ENCODE measurements at places on chromosomes 1 and 21.

DNA sequence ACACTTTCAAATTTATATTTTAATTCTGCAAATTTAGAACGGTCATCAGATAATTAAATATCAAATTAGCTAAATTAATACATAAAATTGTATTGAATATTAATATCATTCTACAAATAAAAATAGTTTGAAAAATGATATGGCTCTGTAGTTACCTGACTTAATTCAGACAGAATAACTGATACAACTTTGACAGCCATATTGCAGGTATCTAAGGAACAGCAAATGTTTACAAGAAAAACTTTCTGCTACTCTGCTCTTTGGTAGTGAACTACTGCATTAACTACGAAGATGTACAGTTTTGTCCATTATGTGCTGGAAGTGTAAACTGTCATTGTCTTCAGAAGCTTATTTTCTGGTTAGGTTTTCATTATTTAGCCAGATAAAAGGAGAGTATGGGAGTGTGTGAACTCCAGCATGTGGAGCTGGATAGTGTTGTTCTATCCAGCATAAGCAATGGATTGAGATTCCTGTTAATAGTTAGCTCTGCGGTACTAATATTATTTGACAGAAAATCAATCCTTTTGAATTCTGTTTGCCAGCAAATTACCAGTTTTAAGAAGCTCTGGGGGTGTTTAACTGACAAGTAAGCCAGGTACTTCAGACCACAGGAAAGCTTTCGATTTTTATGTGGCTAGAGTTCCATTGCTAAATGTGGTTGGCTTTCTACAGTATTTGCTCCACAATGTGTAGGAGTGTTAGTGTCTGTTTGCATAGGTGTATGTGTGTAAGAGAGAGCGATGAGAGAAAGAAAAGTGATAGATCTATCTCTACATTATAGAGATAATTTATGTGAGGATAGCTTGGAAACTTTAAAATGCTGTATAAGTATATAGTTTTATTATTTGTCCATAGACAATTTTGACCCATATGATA is 247.9 kb downstream of the GRIK1 start:
- H3K4me3 ChIP-seq = no peak overlapping the region
- DNase-seq = no peak
- no peak overlapping the region for H3K27ac ChIP-seq

GRCh38 chr1:156600733-156601121 is 552 bp downstream of the GPATCH4 start:
- peak overlapping the region; percentile 82 for H3K4me3 ChIP-seq
- DNase-seq = no peak
- peaks cover 19% of the 10 kb centered on the region for H3K36me3 ChIP-seq
- no peaks in the 10 kb centered on the region for H3K27me3 ChIP-seq

DNA sequence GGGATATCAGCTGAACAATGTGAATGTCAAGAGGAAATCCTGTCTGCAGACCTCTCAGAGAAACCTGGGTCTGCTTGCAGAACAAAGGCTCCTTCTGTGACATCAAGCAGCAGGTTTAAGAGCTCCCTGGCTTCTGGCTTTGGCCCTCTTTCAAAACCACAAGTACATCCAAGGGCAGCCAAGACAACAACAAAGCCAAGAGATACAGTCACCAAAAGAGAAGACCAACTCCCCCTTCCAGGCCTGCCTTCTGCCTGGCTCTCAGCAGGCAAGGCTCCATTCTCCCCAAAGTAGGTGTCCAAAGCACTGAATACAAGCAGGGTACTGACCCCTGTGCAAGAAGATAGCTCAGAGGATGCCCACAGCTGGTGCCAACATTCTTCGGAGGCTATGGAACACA is 11.5 kb downstream of the BCAR3 start:
- no peaks in the 10 kb centered on the region for H3K27me3 ChIP-seq
- H3K27ac ChIP-seq = no peak overlapping the region
- H3K4me3 ChIP-seq = no peak overlapping the region
- no peaks in the 10 kb centered on the region for H3K36me3 ChIP-seq
- no peaks in the 10 kb centered on the region for H3K4me1 ChIP-seq
- no peak for DNase-seq

DNA sequence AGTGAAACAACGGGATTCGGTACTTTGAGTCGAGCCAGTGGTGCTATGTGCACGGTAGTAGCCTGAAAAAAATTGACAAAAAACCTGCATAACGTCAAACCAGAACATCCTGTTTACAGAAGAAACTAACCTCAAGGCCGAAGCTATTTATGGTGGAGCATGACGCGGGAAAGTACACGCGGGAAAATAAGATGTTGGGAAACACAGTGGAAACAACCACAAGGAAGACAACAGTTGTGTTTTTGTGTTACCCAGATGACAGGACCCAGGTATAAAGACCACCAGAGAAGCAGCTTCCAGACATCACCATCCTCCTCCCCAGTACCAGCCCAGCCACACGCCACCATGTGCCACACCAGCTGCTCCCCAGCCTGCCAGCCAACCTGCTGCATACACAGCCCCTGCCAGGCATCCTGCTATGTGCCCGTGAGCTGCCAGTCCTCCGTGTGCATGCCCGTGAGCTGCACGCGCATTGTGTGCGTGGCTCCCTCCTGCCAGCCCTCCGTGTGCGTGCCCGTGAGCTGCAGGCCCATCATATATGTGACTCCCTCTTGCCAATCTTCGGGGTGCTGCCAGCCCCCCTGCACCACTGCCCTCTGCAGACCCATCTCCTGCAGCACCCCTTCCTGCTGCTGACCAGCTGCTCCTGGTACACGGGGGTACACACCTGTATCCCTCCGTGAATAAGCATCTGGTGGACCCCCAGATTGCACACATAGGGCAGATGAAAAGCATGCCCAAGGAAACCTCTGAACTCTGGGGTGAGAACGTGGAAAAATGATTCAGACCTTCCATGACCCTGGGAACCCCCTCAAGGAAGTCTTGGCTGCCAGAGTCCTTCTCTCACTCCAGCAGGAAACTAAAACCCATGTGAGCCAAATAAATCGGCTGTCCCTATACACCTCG is at the start of gene KRTAP12-3:
TSS of gene KRTAP12-3 (plus strand) at position 298 of the 906 bp plus-strand sequence. CDS start at position 346, 48 bp downstream.
- no peaks in the 10 kb centered on the region for H3K36me3 ChIP-seq
- DNase-seq = no peak
- H3K27me3 ChIP-seq = no peaks in the 10 kb centered on the region
- no peak within 1 kb of the TSS for H3K27ac ChIP-seq

GRCh38 chr1:23657659-23658275 is 33.8 kb upstream of the RPL11 start:
- no peak overlapping the region for H3K4me3 ChIP-seq
- no peaks in the 10 kb centered on the region for H3K4me1 ChIP-seq
- H3K27me3 ChIP-seq = no peaks in the 10 kb centered on the region
- no peak for DNase-seq
- H3K36me3 ChIP-seq = no peaks in the 10 kb centered on the region

GRCh38 chr1:67171574-67171955 is 5.3 kb downstream of the IL23R start:
- no peaks in the 10 kb centered on the region for H3K36me3 ChIP-seq
- peaks cover 16% of the 10 kb centered on the region for H3K4me1 ChIP-seq
- no peaks in the 10 kb centered on the region for H3K27me3 ChIP-seq
- no peak for DNase-seq

GRCh38 chr1:165759095-165759494 is 9.6 kb downstream of the TMCO1 start:
- peaks cover 2% of the 10 kb centered on the region for H3K36me3 ChIP-seq
- H3K4me1 ChIP-seq = peaks cover 7% of the 10 kb centered on the region
- H3K4me3 ChIP-seq = no peak overlapping the region
- H3K27ac ChIP-seq = no peak overlapping the region
- no peak for DNase-seq

DNA sequence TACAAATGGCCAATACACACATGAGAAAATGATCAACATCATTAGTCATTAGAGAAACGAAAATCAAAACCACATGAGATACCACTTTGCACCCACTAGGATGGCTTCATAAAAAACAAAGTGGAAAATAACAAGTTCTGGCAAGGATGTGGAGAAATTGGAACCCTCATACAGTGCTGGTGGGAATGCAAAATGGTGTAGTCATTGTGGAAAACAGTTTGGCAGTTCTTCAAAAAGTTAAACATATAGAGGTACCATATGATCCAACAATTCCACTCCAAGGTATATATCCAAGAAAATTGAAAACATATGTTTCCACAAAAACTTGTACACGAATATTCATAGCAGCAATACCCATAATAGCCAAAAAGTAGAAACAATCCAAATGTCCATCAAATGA is 231.6 kb upstream of the CSF3R start:
- no peak overlapping the region for H3K27ac ChIP-seq
- no peaks in the 10 kb centered on the region for H3K27me3 ChIP-seq
- no peaks in the 10 kb centered on the region for H3K4me1 ChIP-seq

DNA sequence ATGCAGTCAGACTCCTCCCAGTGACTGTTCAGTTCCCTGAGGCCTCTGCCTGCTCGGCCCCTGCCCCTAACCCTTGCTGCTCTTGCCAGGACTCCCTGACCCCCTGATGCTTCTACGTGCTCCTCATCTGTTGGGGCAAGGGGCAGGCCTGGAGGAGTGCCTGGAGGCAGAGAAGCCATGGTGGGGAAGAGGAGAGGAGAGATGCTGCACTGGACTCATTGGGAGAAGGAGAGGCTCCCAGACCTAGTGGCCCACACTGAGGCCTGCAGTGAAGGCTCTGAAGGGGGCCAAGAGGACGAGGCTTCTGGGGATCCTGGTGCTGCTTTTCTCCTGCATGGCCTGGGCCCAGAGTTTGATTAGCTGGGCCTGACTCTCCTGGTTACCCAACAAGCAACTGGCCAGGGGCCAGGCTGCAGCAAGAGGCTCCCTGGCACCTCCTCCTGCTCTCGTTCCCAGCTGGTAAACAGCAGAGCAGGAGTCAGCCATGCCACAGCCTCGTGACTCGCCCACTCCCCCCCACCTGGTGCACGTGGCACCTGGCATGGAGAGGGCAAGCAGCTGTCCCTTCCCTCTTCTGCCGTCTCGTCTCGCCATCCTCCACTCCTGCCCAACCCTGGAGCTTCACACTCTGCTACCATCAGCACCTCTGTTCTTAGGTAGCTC is 847 bp upstream of the RORC start:
- H3K27me3 ChIP-seq = peaks cover 3% of the 10 kb centered on the region
- peaks cover 5% of the 10 kb centered on the region for H3K4me1 ChIP-seq
- no peak overlapping the region for H3K4me3 ChIP-seq
- no peak for DNase-seq

GRCh38 chr1:21012937-21013336 is 163.8 kb downstream of the EIF4G3 start:
- H3K4me1 ChIP-seq = peaks cover 4% of the 10 kb centered on the region
- no peak for DNase-seq
- no peak overlapping the region for H3K4me3 ChIP-seq
- H3K36me3 ChIP-seq = no peaks in the 10 kb centered on the region
- H3K27me3 ChIP-seq = no peaks in the 10 kb centered on the region

DNA sequence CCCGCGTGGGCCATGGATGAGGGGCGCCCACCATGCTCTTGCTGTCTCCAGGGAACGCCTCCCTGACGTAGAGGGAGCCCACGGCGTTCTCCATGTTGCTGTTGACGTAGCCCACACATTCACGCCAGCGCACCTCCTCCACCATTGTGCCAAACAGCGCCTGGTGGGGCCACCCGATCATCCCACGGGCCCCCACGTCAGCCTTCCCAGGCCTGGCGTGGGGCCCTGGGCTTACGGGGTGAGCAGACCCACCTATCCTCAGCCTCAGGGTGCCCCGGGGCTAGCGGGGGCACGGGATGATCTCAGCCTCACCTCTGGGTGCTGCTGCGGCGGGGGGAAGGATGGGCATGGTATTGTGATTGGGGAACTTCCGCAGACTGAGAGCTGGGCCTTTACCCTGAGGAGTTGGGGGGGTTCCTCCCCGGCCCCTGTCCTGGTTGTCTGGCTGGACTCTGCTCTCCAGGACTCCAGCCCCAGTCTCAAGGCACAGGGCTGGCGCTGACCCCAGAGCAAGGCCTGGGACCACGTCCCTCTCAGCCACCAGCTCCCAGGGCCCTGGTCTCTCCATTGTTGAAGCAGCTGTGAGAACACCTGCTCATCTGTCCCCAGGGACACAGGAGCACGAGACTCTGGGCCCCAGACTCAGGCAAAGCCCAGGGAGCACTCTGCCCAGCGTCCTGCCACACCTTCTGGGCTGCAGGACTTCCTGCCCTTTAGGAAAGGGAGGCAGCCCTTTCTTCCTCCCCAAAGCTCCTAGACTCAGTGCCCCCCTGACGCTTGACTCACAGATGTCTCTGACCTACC is 10.2 kb downstream of the PRXL2B start:
- no peaks in the 10 kb centered on the region for H3K4me1 ChIP-seq
- no peaks in the 10 kb centered on the region for H3K36me3 ChIP-seq
- no peak for DNase-seq
- no peak overlapping the region for H3K4me3 ChIP-seq
- H3K27me3 ChIP-seq = no peaks in the 10 kb centered on the region

DNA sequence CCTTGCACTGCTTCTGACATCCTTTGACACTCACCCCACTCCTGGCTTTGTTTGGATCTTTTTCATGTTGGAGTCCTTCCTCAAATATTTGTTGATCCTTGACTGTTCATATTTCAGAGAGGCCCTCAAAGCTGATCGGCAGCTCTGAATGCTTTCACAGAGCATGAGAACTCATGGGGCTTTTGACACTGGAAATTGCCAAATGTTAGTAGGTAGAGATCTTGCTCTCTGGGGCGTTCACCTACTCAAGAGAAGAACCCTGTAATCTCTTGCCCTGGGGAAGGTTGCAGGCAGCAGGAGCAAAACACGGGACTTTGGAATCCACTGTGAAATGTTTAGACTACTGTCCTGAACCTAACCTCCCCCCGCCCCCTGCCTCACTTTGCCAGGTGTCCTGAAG is 67.4 kb upstream of the STUM start:
- H3K4me1 ChIP-seq = no peaks in the 10 kb centered on the region
- no peaks in the 10 kb centered on the region for H3K36me3 ChIP-seq
- no peak overlapping the region for H3K27ac ChIP-seq
- no peak for DNase-seq
- no peak overlapping the region for H3K4me3 ChIP-seq
- peaks cover 9% of the 10 kb centered on the region for H3K27me3 ChIP-seq

GRCh38 chr1:223759273-223759672 is 46.9 kb downstream of the CAPN2 start:
- no peaks in the 10 kb centered on the region for H3K27me3 ChIP-seq
- H3K36me3 ChIP-seq = no peaks in the 10 kb centered on the region
- DNase-seq = no peak
- H3K4me1 ChIP-seq = no peaks in the 10 kb centered on the region

GRCh38 chr1:212205006-212205405 is 80.2 kb upstream of the PPP2R5A start:
- no peak overlapping the region for H3K27ac ChIP-seq
- no peaks in the 10 kb centered on the region for H3K4me1 ChIP-seq
- no peak overlapping the region for H3K4me3 ChIP-seq
- DNase-seq = no peak
- no peaks in the 10 kb centered on the region for H3K27me3 ChIP-seq

DNA sequence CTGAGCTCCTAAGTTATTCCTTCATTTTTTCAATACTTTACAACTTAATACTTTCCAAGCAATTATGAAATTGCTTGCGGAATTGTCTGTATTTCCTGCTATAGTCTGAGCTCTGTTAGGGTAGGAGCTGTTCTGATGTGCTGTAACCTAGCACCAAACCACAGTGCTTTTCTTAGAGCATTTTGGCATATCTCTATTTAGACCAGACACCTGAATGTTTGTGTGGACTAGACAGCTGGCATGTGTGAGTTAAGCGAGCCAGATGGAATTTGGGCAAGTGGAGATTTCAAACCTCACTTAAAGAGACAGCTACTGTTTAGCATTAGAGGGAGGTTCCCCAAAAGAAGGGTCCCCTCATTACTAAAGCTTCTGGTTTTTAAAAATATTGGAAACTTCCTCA is 106.1 kb downstream of the RWDD3 start:
- no peak overlapping the region for H3K4me3 ChIP-seq
- DNase-seq = no peak
- no peaks in the 10 kb centered on the region for H3K4me1 ChIP-seq
- no peak overlapping the region for H3K27ac ChIP-seq
- H3K27me3 ChIP-seq = no peaks in the 10 kb centered on the region
- H3K36me3 ChIP-seq = no peaks in the 10 kb centered on the region

Data from GM12878 (cell line).